Dermis microvascular lymphatic vessel endothelial cell (primary cell): ENCODE measurements at places on chromosomes 3 and 15. TPM values are rescaled to one million over a fixed set of nuclear protein-coding genes. Genes with fewer than 3 reads are reported as not detected.

GRCh38 chr15:41982133-41982930 lies 10.0 kb upstream of the EHD4 start:
- DNase-seq = no peak

GRCh38 chr15:69414701-69415167 lies 585 bp downstream of the KIF23 start:
- peak; percentile 54 for DNase-seq

GRCh38 chr15:77826006-77826695 lies 193.4 kb upstream of the LINGO1 start:
- no peak for DNase-seq

- DNase-seq = no peak
These were observed 517.2 kb upstream of the CBLB start for GRCh38 chr3:106386050-106386449.

GRCh38 chr3:22297436-22297835 lies 546.4 kb upstream of the ZNF385D start:
- DNase-seq = no peak

- DNase-seq = no peak
These were observed 549 bp downstream of the TRH start for GRCh38 chr3:129974833-129975704.

GRCh38 chr3:2714834-2715233 lies 395.3 kb downstream of the IL5RA start:
- no peak for DNase-seq

DNA sequence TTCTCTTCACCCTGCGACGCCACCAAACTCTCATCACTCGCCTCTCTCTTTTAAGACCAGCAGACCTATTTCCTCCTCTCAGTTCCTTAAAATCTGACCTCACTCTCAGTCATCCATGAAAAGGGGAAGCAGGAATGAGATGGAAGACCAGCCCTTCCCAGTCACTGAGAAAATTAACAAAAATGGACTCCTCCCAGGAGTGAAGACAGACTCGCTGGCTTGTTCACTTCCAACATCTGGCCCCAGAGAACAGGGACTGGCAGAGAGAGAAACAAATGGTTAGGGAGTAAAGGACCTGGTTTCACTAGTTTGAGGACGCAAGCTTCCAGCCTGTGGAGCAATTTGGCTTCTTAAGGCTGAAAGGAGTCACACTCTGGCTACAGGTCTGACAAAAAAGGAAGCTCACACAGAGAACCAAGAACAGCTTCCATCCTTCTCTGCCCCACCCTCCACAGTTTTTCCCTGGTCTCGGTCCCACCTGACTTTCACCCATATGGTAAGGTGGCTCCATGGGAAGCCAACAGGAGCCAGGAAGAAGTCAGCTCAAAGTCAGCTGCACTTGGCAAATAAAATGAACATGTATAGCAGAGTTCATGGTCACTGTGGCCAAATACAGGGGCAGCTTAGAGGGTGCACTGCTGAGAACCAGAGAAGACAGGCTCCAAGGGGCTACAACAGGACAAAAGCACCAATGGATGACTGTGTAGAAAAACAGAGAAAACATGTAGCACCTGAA lies 57.2 kb downstream of the ITGB5 start:
- DNase-seq = no peak

GRCh38 chr15:38662805-38663204 lies 98.2 kb upstream of the RASGRP1 start:
- DNase-seq = no peak

- no peak for DNase-seq
These were observed 1.1 kb downstream of the BLM start for GRCh38 chr15:90718232-90718631.

GRCh38 chr3:278300-279064 lies 81.9 kb downstream of the CHL1 start:
- DNase-seq = no peak

DNA sequence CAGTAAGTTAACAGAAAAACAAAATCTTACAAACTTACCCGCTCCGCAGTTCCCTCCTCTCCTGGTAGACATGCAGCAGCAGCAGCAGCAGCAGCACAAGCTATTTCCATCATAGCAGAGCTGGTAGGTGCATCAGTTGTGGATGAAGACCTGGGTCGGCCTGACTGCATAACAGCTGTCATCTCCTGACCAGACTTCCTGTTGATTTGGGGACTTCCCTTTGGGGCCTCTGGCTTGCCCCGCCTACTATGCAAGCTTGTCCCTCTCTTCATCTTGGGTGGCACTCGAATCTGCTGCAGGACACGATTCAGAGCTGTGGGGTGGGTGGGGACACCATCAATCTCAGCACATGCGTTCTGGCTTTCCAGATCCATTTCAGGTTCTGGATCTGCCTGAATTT lies 65.7 kb downstream of the TMCC1 start:
- no peak for DNase-seq

GRCh38 chr15:55743729-55744655 lies 1.0 kb upstream of the PRTG start:
- no peak for DNase-seq

GRCh38 chr3:60313951-60314461 lies 937.2 kb downstream of the FHIT start:
- no peak for DNase-seq

GRCh38 chr3:127222664-127223063 lies 29.7 kb downstream of the PRR23E start:
- DNase-seq = no peak

GRCh38 chr3:98545940-98546339 lies 14.2 kb downstream of the GPR15 start:
- no peak for DNase-seq

- peak; percentile 15 for DNase-seq
These were observed 399.6 kb downstream of the NAALADL2 start for GRCh38 chr3:175258763-175259162.

DNA sequence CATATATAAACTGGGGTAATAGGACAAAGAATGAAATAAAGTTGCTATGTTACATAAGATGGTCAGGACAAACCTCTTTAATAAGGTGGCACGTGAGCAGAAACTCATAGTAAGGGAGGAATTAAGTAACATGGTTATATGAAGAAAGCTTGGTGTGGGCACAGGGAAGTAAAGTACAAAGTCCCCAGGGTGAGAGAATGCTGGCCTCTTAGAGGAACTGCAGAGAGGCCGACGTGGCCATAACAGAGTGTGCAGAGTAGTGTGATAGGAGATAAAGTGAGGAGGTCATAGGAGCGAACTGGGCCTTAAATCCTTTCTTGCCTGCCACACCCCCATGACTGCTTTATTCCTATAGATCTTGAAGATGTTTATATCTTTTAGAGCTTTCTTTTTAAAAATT lies 17.4 kb upstream of the RBMS3 start:
- DNase-seq = no peak

Gene ECE2
- total RNA-seq = not detected in 2 replicates

Gene ITIH1
- not detected in 2 replicates for total RNA-seq

Gene NOX5
- under 0.01 TPM in 1 of 2 replicates, not detected in the other for total RNA-seq

Gene SERPINI2
- not detected in 2 replicates for total RNA-seq

Gene TRPC1
- total RNA-seq = 4.0 and 5.2 TPM in 2 replicates

Gene FGF7
- total RNA-seq = not detected in 2 replicates

Gene MAP6D1
- total RNA-seq = 0.51 and 0.89 TPM in 2 replicates
